ENCODE measurements at places on chromosomes 3 and 15.

DNA sequence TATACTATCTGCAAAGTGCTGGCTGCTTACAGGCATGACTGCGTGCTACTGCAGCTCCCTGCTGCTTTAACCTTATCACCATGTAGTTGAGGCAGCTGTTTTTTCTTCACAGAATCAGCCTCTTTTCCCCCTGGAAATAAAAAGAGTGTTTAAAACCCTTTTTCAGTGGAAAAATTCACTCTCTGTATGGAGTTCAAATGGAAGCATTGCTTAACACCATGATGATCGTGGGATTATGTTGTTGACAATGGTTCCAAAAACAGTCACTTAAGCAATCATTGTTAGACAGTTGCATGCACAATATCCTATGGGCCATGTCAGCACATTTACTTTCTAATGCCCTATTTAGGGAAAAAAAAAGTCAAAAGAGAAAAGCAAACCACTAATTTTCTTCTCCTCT, 536.4 kb downstream of the UNC13C start:
- DNase-seq, result no peak

GRCh38 chr3:89375451-89375850, 268.0 kb downstream of the EPHA3 start:
- DNase-seq, result no peak

GRCh38 chr3:47573190-47574172, 5.2 kb downstream of the CSPG5 start:
- DNase-seq, result no peak

DNA sequence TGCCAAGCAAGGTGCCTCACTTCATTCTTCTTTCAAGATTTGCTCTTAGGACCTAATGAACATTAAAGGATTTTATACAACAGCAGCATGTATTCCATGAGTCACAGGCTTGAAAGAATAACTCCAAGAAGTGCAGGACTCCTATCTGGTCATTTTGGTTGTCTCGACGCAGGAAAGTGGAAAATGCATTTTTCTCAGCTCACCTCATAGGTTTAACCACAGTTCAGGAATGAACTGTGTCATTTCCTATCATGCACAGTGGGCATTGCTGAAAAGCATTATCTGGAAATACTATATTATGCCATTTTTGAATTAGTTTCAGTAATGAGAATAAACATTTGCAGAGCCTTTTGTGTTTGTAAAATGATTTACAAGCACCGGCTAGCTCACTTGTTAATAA, 98.7 kb upstream of the BFSP2 start:
- no peak for DNase-seq

- no peak for DNase-seq
Measured at GRCh38 chr3:99568663-99569335, 69.6 kb upstream of the COL8A1 start.

- DNase-seq, result no peak
Measured at GRCh38 chr15:100096700-100097099, 245.1 kb downstream of the ADAMTS17 start.

Data from cortex of kidney (tissue), 1 donor.